Stimulated activated CD4-positive, alpha-beta T cell treated with anti-CD3 and anti-CD28 coated beads, Interleukin-1b, Interleukin-23, amount 100 ng/mL, for 1 hour (primary cell): ENCODE measurements at places on chromosomes 5 and 9.

DNA sequence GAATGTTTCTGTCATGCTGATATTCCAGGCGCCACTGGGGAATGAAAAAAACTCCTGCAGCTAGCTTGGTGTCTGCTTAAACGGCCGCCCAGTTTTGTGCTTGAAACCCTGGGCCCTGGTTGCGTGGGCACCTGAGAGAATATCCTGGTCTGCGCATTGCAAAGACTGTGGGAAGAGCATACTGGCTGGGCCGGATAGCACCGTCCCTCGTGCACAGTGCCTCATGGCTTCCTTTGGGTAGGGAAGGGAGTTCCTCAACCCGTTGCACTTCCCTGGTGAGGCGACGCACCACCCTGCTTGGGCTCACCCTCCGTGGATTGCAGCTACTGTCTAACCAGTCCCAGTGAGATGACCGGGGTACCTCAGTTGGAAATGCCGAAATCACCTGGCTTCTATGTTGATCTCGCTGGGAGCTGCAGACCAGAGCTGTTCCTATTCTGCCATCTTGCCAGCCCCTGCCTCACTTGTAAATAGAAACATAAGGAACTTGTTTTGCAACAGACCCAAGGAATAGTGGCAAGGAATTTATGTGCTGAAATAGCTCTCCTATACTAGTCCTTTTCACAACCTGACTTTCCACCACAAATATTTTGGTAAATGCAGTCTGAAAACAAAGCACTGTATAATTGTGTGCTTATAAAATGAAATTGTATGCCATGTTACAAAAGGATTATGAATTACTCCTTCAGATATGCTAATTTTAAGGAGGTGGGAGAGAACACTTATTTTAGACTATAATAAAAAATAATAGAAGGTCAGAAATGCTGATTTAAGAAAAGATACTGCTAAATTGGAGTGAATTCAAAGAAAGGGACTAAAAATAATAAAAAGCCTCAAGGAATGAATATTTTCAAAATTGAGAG is 90.3 kb downstream of the ADAMTSL1 start:
- DNase-seq: no peak

DNA sequence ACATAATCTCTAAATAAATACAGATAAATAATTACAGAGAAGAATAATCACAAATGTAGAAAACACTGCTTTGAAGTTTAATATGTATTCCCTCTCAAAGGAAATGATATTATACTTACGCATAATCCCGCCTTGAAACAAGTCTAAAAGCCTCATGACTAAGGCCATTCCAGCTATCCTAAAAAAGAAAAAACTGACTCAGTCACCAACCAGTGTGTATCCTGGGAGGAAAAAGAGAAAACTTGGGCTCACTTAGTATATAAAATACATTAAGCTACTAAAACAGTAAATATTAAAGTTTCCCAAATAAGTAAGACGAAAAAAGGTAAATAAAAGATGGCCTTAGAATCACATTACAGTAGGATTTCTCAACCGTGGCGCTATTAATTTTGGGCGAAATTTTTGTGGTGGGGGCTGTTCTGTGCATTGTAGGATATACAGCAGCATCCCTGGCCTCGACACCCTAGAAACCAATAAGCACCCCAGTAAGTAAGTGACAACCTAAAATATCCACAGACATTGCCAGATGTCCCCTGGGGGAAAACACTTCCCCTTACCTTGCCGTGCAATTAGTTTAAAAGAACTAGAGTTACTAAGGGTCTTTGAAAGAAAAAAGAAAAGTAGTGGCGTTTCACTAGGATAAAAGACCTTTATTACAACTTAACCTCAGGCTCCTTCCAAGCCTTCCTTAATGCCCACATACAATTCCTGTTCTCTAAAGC is 1.1 kb downstream of the HSPA9 start:
- DNase-seq: no peak

GRCh38 chr5:57211039-57211438 is 37.2 kb downstream of the GPBP1 start:
- no peak for DNase-seq

GRCh38 chr5:88143693-88144218 is 124.9 kb downstream of the TMEM161B start:
- no peak for DNase-seq

DNA sequence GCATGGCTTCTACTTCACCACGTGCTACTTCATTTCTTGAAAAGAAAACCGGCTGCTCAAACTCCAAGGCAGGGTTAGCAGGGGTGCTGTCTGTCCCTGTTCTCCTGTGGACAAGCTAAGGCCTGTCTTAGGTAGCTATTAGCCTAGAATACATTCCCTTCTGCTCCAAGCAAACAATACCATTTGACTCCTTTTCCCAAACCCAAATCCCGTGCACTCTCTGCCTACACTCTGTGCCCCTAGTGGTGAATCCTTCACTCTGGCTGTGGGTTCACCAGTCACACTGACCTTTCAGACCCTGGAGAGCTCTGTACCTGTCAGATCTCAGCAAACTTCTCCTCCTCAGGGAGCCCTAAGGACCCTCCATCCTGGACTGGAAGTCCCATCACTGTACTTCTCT is 211.6 kb downstream of the SLIT3 start:
- no peak for DNase-seq

DNA sequence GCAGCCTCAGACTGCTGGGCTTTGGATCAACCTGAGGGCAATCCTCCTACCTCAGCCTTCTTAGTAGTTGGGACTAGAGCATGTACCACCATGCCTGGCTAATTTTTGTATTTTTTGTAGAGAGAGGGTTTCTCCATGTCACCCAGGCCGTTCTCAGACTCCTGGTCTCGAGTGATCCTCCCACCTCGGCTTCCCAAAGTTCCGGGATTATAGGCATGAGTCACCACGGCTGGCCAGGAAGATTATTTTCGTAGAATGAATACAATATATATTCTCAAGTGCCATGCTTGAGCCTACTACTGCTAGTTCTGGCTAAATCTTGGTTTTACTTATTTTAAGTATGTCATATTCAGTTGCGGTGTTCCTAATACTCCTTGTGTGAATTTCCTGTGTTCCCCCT is 88.2 kb upstream of the CLINT1 start:
- no peak for DNase-seq

DNA sequence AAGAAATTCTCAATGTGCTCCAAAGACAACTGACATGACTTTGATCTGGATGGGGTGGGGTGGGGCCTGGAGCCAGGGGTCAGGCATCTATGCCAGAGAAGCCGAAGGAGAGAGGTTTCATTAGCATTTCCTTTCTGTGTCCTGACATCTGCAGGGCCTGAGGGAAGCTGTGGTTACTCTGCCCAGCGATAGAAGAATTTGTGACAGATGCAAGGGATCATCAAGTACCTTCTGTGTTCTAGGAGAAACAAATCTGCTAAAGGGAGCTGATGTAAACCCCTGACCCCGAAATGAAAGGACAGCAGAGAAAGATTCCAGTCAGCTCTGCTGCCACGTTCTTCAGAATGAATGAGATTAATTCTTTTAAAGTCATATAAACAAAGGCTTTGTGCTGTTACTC is 335.7 kb downstream of the PRELID2 start:
- no peak for DNase-seq

- DNase-seq: no peak
Measured at GRCh38 chr9:136107155-136107952, 11.3 kb downstream of the TMEM250 start.

DNA sequence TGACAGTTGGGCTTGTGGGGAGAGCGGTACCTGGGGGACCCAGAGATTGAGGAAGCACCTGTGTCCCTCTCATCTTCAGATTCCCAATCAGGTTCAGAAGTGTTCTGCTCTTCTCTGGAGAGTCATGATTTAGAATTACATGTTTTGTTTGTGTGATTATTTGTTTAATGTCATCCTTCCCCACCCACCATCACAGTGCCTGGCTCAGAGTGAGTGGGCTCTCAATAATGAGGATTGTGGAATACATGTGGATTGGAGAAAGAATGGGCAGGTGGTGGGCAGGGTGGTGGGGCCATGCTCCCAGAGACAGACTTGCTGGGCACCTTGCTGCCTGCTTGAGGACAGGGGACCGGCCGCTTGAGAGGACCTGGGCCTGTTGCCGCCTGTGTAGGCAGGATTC is 88.0 kb downstream of the PPARGC1B start:
- no peak for DNase-seq

DNA sequence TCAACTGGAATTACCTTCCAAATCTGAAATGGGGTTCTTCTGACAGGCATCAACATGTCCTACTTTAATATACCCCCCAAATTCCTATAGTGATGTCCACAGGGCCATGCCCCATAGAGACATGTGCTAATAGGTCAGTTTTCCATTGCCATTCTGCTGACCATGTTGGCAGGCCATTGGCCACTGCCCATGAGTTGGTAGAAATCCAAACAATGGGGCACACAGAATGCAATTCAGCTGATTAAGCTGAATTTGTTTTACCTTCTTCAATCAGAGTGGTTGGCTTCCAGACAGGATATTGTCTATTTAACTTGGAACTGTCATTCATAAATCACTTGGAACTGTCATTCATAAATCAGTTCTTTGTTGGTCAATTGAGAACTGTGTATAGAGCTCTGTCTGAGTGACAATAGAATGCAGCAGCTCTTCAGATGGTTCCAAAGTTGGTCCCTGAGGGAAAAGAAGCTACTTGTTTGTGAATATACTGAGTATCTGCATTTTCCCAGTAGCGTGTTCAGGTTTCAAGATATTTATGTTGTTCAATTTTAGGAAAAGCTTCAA is 336.9 kb downstream of the DRD1 start:
- DNase-seq: no peak

DNA sequence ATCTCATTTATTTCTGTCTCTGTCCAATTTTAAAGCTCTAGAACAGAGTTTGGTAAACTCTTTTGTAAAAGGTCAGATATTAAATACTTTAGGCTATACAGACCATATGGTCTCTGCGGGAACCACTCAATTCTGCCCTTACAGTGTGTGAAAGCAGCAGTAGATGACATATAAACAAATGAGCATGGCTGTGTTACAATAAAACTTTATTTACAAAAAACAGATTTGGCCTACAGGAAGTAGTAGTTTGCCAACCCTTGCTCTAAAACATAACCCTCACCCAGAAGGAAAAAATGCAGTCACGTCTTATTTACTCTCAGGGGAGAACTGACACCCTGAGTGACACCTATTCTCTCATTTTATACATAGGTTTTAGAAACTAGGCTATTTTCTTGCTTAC is 220.4 kb downstream of the DEPDC1B start:
- no peak for DNase-seq

- no peak for DNase-seq
Measured at GRCh38 chr5:142970440-142971030, 200.4 kb downstream of the ARHGAP26 start.

GRCh38 chr9:5435912-5436311 is 1.8 kb downstream of the PLGRKT start:
- no peak for DNase-seq

- DNase-seq: no peak
Measured at GRCh38 chr5:43601454-43602260, 1.3 kb upstream of the NNT start.

DNA sequence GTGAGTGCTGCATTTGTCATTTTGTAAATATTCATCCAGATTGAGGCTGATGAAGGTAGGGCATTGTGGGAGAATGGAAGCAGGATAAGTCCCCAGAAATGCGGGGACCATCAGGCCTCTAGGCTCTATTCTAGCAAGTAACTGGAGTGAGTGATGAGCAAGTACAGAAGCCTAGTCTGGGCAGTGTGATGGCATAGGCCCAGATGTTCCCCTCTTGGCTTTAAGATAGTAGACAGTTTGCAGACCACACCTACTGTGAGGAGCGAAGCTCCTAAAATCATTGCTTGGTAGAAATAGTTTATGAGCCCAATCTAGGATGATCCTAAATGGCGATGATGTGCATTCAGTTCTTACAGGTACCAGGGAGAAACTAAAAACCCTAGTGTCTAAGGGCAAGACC is 24.3 kb downstream of the NDFIP1 start:
- no peak for DNase-seq

GRCh38 chr5:175840050-175840841 is 31.1 kb upstream of the CPLX2 start:
- DNase-seq: no peak

DNA sequence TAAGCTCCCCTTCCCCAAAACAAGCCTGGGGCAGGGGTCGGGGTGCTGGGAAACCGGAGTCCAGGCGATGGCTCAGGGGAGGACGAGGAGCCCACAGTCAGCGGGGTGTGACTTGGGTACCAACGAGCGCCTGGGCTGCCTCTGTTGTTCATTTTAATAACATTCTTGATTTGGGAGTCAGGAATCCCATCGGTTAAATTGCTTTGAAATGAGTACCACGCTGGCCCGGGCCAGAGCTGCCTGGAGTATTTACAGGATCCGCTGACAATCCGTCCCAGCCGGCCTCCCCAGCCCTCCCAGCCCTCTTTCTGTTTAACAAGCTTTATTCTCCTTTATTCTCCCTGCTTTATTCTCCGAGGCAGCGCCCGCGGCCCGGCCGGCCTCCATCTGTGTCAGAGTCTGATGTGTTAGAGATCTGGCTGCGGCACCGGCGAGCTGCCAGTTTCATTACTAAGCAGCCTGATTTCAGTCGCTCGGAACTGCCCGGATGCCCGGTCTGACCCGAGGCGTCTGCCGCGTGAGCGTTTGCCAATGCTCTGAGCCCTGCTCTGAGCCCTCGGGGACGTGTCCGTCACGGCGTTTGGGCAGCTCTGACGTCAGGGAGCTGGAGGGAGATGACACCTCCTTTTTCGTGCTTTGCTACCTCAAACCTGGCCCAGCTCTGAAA is 16.5 kb upstream of the QRFP start:
- no peak for DNase-seq

DNA sequence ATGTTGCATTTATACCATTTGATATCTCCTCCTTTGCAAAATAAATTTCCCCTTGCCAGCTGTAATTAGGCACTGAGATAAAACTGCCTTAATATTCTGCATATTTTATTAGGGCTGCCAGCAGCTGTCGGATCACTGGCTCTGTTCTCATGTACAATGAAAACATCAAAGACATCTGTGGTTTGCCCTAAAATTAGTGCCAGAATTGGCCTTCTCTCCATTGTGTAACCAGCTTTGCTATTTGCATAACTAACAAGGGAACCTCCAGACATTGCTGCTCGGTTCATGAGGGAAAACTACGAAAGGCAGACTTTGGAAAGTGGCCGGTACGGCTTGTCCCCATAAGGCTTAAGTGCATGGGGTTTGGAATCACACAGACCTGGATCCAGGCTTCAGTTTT is 45.5 kb upstream of the KIF2A start:
- DNase-seq: no peak

DNA sequence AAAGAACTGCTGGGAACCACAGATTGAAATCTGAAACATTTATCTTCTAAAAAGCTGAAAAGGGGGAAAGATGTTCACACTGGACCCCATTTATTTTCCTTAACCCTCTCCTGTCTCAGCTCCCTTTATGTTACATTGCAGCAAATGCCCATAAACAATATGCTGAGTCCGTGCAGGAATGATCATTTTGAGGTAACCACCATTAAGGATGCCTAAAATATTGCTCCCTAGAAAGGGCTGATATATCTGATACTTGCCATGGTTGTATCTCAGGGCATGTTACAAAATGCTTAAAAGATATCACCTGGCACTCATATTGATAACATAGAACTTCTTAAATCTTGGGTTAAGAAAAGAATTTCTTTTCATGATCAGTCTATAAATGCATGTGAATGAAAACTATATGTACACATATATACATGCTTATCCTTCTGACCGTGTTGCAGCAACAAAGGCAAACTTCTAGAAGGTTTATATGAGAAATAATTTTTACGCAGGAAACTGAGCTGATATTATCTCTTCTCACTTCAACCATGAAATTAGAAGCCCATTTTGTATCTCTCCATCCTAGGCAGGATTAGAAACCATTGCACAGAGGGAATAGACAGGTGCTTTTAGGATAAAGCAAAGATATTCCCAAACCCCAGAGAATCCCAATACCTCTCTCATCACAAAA is 362.7 kb upstream of the SLC30A5 start:
- DNase-seq: no peak
